ENCODE measurements at places on chromosomes 3 and 15.

GRCh38 chr3:63818282-63819150 lies 583 bp upstream of the C3orf49 start:
- peak; percentile 88 for DNase-seq

GRCh38 chr3:64995857-64996551 lies 308.2 kb upstream of the ADAMTS9 start:
- no peak for DNase-seq

GRCh38 chr15:33442449-33442848 lies 131.7 kb downstream of the RYR3 start:
- DNase-seq, result no peak

DNA sequence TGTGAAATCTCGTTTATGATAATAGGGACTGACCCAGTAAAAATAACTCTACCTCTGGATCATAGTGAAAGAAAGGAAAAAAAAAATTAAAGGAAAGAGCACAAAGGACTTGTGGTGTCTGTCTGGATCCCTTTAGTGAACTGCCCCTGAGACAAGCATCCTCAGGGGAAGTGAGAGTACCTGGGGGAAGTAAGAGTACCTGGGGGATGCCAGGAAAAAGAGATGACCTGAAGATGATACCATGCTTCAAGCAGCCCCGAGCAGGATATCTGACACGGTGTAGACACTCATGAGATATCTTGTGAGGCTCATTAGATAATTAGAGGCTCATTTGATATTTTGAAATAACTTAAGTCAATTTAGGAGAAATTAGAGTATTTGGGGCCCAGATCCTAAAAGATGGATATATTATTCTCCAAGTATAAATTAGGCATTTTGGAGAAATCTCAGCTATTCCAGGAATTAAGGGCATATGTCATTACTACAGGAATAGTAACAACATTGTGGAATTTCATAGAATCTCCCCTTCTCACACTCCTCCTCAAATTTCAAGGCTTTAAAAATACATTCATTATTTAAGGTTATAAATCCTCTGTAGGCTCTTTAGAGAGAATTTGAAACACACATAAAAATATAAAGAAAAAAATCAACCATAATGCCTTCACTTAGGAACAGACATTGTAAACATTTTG lies 36.3 kb upstream of the PSMD6 start:
- no peak for DNase-seq

DNA sequence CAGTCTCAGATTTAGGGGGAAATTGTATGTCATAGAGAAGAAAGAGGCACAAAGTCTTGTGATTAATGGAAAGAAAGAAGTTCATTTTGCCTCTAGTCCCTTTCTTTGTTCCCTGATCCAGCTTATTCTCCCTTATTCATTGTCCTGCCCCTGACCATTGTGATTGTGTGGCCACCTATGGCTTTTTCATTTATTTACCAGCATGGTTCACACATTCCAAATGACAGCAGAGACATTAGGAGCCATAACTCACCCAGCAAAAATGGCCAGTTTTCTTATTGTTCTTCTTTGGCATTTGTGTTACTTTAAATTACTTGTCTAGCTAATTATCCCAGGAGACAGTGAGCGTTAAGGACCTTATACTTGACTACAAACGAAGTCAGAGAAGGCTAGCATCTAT lies 36.3 kb upstream of the SGO1 start:
- DNase-seq, result no peak
